SK-MEL-5 (cell line): ENCODE measurements at places on chromosomes 12 and 14.
A peak's percentile ranks its signal among the peaks of the same experiment; 100 is the strongest.

DNA sequence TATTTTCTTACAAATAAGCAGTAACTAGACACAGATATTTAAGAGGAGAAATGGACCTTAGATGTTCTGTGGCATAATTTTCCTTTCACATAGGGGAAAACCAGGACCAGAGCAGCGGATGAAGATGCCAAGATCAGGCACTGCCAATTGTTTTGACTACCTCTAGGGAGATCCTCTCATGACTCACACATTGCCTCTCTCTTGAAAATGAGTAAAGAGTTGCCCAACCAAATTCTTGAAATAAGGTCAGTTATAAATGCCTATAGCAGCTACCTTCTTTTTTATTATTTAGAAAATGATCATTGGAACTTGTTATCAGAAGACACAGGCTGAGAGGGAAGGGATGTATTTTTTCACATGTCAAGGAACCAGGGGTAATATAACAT is 263.4 kb upstream of the PLEKHG7 start:
- peak; percentile 65 for DNase-seq

GRCh38 chr12:105600911-105601545 is 270.5 kb downstream of the C12orf75 start:
- no peak for DNase-seq

DNA sequence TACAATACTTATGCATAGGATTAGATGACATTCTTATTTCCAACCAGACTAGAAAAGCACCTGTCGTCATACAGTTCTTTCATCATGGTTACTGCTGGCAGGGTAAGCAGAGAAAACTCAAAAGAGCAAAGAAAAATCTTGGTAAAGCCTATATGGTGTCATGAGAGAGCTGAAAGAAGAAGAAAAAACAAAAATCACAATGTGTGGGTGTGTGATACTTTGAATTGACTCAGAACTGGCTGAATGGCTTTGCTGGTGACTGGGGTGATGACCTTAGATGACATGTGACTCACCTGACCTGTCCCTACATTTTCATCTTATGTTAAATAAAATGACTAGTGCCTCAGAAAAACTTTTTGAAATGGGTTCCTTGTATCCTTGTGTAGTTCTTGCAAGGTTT is 278.1 kb upstream of the LMO3 start:
- DNase-seq = no peak

DNA sequence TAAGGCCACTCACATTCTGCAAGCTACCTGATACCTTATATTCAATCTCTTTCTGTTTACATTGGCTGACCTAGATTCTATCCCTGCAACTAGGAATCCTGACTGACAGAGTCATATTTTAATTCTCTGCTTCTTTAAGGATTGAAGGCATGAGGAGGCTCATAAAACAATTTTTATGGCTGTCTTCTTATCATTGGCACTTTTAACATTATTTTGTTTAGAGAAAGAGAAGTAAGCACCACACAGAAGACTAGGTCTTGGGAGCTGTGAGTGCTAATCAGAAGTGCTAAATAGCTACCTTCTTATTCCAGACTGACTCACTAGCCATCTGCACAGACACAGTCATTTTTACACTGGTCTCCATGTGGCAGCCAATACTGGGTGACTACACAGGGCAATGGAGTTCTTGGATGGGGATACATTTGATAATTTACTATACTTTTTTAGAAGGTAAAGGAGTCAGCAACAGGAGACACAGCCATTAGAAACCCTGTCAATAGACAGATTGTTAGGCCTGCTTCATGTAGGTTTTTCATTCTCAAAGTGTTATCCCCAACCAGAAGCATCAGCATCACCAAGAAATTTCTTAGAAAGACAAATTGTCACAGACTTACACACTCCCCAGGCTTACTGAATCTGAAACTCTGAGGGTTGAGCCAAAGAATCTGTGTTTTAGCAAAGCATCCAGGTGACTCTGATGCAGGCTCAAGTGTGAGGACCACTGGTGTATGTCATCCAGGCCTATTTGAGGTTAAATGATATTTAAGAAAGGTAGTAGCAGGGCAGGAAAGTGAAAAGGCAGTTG is 214.1 kb downstream of the DUSP6 start:
- no peak for DNase-seq

DNA sequence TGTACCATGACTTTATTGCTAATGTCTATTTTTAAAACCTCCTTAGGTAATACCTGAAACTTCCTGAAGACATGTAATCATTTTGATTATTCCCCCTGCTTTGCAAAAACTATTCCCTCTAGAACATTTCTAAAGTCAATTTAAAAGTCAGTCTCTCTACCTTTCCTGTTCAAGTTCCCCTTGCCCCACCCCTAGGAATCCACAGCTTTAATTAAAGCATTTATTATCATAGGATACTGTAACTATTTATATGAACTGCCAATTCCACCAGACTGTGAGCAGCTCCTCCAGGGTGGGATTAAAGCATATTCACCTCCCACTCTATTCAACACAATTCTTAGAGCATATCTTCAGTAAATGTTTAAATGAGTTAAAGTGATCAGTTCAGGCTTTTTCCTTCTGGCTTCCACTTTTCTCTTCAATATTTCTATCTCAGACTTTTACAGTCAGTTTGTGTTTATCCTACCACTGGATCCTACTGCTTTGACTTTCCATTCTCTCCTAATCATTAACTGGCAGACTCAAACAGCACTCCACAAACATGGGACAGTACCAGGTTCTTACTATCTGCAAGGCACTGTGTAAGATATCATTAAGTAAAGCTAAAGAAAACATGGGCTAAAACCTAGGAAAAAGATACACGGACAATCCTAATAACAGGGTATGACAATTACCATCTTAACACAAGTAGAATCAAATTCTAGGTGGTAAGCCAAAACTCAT is 39.1 kb downstream of the PTPN21 start:
- no peak for DNase-seq

DNA sequence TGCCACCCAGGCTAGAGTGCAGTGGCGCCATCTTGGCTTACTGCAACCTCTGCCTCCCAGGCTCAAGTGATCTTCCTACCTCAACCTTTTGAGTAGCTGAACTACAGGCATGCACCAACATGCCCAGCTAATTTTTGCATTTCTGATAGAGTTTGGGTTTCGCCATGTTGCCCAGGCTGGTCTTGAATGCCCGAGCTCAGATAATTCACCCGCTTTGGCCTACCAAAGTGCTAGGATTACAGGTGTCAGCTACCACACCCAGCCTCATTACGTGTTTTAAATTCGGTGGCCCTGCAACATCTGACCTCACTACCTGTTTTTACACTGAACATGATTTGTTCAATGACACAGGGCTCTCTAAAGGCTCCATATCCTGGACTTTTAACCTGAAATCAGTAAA is 22.9 kb upstream of the RDH16 start:
- no peak for DNase-seq

DNA sequence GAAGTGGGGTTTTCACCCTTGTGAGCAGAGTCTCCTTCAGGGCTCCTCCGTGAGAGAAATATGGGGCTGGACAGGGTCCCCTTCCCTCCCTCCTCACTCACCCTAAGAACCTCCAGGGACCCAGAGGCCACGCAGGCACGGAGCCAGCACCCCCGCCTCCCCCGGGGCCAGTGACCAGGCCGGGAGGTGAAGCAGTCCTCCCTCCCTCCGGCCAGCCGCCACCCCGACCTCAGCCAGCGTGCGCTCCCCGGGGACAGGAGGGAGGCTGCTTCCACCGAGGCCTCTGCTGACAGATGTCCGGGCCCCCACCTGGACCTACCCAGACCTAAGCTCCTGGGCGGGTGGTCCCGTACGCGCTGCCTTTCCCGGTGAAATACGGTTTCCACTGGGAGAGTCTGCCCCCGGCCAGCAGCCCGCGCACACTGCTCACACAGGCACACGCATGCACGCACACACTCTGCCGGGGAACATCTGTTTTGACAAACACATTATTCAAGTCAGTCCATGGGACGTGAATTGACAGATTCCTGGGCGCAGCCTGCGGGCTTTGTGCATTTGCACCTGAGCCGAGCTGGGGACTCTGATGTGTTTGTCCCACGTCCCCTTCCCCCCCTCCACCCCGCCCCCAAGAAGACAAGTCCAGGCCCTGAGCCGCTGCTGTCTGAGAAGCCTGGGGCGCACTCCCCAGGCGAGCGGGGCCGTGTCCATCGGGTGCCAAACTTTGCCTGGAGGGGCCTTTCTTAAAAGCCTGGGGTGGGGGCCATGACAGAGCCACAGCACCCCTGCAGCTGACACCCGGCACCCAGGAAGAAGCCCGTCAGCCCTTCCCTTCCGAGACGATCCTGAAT is 725 bp downstream of the RIMBP2 start:
- DNase-seq = no peak

- no peak for DNase-seq
Observed at GRCh38 chr12:40614923-40615322, 77.3 kb upstream of the CNTN1 start.

DNA sequence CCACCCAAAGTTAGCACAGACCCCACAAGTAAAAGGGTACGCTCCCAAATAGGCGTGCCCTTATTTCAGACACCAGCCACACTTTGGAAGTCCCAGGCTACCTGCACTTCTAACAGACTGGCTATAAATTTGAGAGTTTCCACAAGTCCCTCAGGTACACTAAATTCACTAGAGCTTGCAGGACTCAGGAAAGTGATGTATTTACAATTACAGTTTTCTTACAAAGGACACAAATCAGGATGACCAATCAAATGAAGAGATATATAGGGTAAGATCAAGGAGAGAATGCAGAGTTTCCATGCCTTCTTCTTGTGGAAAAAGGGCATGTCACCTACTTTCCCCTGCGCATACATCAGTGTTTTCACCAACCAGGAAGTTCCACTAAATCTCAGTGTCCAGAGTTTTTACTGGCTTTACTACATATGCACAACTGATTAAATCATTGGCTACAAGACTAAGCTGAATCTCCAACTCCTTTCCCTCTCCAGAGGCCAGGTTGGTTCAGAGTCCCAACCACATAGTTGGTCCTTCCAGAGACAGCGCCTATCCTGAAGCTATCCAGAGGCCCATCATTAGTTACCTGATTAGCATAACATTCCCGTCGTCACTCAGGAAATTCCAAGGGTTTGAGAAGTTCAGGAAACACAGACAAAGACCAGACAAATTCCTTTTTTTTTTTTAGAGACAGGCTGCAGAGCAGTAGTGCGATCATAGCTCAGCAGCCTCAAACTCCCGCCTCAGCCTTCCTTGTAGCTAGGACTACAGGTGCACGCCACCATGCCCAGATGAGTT is 84.2 kb downstream of the DENND5B start:
- no peak for DNase-seq
